ENCODE measurements at places on chromosomes 5 and 9.

GRCh38 chr9:99475401-99476065, 253.5 kb downstream of the SEC61B start:
- DNase-seq, result no peak

DNA sequence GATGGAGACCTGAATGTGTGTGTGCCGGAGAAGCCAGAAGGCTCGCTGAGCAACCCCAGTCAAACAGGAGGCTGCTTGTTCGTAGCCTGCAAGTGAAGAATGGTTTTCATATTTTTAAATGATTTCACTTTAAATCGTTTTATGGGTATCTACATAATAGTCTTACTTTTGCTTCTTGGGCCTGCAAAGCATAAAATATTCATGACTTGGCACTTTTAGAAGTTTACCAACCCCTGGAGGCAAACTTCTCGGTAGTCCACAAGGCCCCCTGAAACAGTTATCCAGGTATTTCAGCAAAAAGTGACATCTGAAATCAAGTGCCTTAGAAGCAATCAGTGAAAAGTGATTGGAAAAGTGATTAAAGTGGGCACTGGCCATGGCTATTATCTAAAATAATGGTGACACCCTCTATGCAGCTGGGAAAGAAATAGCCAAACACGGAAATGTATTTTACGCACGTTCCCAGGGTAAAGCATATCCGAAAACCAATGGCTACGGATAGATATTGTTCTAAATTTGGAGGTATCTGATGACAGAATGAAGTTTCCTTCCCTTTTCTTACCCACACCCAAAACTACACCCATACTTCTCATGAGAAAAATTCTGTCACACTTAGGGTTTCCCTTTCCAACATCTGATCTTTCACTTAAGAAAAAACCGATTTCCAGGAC, 39.0 kb downstream of the RAPGEF1 start:
- DNase-seq, result no peak

- no peak for DNase-seq
These were observed 116.9 kb upstream of the S1PR3 start for GRCh38 chr9:88874391-88874790.

- no peak for DNase-seq
These were observed 38.2 kb upstream of the EXOC3 start for GRCh38 chr5:404666-405241.

DNA sequence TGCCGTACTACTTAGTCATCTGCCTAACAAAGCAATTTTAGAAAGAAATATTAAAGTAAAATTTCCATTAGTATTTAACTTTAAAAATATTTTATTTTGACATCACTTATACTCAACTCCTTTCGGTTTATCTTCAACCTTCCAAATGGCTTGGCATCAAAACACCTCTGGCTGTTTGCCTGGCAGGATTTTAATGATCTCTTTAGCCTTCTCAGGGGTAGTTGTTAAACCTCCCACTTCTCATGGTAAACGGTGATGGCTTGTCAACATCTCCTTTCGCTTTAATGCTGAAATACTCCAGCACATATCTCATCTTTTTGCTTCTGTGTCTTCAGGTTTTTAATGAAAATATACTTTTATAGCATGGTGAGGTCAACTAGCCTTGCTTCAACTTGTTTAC, 747.1 kb downstream of the CETN3 start:
- DNase-seq, result no peak

- no peak for DNase-seq
These were observed 33.0 kb upstream of the C6 start for GRCh38 chr5:41246376-41246775.

GRCh38 chr5:173719731-173720082, 103.3 kb upstream of the BOD1 start:
- no peak for DNase-seq

DNA sequence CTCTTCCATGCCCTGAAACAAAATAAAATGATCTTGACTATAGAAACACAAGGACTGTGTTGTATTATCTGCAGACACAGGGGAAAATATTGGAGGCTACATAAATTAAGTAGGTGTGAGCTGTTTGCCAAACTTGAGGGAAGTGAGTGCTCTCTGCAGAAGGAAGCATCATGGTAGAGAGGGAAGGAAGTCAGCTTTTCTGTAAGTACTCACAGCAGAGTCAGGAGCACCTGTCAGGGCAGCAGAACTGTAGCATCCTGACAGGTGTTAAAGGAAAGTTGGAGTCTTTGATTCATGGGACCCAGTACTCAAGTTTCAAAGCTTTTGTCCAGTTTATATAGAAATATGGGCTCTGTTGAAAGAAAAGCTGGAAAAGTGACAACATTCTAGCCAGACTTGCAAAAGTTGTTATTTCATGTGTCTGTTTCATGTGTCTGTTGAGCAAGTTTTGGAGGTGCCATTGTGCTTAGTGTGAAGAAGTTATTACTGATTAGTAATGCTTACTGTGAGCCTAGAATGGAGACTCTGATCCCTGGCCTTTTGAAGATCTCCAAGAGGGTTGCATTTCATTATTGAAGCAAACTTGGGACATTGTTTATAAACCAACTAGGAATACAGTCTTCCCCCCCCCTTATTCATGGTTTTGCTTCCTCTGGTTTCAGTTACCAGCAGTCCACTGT, 194.7 kb downstream of the SPATA31D1 start:
- DNase-seq, result no peak

- no peak for DNase-seq
These were observed 9.9 kb upstream of the TRIM36 start for GRCh38 chr5:115179394-115180164.

GRCh38 chr5:94771742-94772141, 153.3 kb downstream of the SLF1 start:
- no peak for DNase-seq

DNA sequence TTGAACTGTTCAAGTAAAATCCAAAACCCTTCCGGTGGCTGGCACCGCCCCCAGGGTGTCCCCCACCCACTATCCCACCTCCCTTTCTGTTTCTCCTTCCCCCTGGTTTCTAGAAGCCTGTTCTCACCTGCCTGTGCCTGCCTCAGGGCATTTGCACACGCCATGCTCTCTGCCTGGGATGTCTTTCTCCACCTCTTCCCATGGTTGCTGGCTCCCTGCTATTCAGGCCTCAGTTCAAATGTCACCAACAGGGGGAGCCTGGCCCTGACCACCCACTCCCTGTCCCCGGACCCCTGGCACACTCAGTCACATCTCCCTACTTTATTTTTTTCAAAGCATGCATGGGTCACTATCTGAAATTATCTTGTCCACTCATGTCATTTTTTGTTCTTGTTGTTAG, 39.9 kb upstream of the EEIG1 start:
- no peak for DNase-seq

GRCh38 chr5:76804266-76804665, 14.6 kb upstream of the F2RL1 start:
- DNase-seq, result no peak

DNA sequence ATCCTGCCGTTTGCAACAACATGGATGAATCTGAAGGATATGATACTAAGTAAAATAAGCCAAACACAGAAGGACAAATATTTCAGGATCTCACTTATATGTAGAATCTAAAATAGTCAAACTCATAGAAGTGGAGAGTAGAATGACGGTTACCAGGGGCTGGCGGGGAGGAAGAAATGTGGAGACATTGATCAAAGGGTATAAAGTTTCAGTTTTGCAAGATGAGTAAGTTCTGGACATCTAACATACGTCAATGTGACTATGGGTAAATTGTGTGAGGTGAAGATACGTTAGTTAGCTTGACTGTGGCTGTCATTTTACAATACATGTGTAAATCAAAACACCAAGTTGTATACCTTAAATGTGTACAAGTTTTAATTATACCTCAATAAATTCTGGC, 200.3 kb downstream of the SNX18 start:
- DNase-seq, result no peak

DNA sequence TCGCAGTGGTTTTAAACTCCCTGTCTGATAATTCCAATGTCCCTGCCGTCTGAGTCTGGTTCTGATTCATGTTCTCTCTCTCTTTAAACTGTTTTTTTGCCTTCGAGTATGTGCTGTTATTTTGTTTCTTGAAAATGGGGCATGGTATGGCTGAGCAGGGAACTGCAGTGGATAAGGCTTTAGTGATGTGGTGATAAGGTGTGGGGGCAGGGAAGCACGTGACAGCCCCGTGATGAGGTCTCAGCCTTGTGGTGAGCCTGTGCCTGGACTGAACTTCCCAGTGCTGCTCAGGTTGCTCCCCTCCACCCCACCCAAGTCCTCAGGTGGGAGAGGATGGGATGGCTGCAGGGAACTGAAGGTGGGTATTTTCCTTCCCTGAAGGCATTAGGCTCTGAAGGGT, 5.5 kb upstream of the ZNF354B start:
- DNase-seq, result no peak

GRCh38 chr9:121380846-121381245, 10.8 kb upstream of the STOM start:
- DNase-seq, result no peak

DNA sequence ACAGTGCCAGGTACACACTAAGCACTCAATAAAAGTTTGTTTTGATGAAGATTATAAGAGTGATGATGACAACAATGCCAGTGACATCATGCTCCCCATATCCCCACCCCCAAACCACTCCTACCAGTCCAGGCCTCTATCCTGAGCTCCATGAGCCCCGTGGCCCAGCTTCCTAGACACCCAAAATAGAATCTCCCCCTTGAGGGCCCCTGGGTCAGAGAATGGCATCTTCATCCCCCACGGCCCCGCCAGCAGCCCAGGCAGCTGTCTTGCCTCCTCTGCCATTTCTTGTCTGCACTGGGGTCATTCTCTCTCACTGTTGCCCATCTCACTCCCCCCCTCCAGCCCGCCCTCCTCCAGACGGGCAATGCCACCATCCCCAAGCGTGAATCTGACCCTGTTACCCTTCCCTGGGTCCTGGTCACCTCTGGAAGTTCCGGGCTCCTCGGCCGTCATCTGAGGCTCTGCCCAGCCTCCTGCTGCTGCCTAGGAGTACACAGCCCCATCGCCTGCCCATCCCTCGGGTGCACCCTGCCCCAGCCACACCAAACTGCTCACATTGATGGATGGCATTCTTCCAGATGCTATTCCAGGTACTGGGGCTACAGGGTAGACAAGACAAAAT, 76.8 kb upstream of the LMX1B start:
- DNase-seq, result no peak

- no peak for DNase-seq
These were observed 53.8 kb downstream of the HCN1 start for GRCh38 chr5:45642370-45642769.

DNA sequence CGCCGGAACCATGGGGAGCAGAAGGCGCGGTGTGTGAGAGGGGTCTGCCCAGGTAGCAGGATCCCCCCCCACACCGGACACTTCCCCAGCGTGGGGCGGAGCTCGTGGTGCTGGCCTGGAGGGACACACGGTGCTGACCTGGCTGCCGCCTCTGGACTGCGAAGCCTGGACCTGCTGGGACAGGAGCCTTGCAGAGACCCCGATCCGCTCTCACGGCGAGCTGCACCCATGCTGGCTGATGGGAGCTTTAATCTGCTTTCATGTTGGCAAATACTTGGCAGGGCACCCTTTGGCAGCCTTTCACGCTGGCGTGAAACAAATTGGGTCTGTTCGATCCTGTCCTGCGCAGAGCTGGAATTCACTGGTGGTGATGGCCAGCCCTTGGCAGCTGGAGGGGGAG, 7.4 kb downstream of the NKD2 start:
- DNase-seq, result no peak

GRCh38 chr9:75185585-75186170, 97.4 kb downstream of the OSTF1 start:
- DNase-seq, result peak; percentile 29

DNA sequence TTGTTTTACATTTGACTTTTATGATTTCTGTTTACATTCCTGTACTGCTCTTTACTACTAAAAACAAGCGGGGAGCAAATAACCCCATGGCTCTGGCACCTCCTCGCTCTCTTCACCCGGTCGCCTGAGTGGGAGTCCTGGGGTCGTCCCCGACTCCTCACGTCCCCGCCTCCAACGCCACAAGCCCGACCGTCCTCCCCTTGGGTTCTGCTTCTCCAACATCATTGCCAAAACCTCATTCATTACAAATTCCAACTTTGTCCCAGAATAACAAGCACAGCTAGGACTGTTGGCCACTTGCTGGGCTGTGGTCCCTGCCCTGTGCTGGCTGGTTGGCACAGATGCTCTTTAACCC, 35.1 kb downstream of the MRPL36 start:
- no peak for DNase-seq

DNA sequence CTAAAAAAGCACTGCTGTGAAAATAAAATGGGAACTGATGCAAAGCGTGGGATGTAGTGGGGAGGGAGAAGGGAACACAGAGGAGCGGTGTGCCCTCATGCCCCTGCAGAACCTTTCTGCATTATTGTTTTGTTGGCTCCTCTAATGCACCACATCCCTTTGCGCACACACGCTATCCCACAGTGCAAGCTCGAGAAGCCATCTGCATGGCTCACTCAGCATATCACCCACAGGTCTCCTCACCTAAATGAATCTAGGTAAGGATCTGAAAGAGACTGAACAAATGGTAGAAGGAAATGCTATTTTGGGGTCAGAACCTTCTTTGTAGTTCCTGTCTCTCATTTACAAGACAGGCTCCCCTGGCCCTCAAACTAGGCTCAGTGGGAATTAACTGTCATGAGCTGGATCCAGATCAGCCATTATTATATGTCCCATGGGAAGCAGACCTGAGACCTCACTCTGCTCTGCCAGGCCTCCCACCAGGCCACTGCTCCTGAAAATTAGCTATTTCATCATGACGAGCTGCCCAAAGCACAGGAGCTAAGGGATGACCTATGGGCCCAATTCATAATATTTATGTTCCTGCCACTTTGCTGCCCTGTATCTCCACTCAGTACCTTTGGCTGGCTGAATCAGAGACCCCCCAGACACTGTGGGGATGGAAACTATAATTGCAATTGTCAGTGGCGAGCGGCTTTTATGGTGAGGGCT, 169.4 kb downstream of the SPOCK1 start:
- DNase-seq, result no peak

GRCh38 chr5:74384851-74385250, 255.7 kb downstream of the ENC1 start:
- peak; percentile 21 for DNase-seq

DNA sequence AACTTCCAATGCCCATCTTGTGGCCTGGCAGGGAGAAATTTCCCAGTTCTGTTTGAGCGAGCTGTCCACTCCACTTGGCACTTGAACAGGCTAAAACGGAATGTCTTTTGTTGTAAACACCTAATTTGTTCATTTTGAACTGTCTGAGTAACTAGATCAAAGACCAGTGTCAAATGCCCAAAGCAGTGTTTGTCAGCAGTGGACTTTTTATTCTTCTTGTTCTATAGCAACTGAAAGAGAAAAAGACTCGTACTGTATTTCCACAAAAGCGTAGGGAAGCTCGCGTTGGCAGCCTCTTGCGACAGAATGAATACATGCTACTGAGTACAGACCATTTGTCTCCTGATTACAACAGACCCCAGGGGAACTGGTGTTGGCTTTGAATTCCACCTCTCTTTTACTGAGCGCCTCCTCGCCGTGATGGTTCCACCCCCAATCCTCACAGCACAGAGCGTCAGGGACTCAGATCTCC, 601.8 kb upstream of the ZNF608 start:
- peak; percentile 39 for DNase-seq

- DNase-seq, result no peak
These were observed 99.0 kb upstream of the GDNF start for GRCh38 chr5:37938861-37939260.

GRCh38 chr5:147453875-147454814, 55.7 kb downstream of the DPYSL3 start:
- DNase-seq, result peak; percentile 82

- DNase-seq, result peak; percentile 73
These were observed 4.8 kb downstream of the DNAJB5 start for GRCh38 chr9:34994260-34994899.

Measured in NCI-H2081 (cell line).